Ureter (tissue), 1 donor: ENCODE measurements at places on chromosomes 16 and 17. TPM values are rescaled to one million over a fixed set of nuclear protein-coding genes. Genes with fewer than 3 reads are reported as not detected.
A peak's percentile ranks its signal among the peaks of the same experiment; 100 is the strongest.

- DNase-seq, result no peak
Observed at GRCh38 chr16:88818575-88818874, 6.8 kb upstream of the APRT start.

DNA sequence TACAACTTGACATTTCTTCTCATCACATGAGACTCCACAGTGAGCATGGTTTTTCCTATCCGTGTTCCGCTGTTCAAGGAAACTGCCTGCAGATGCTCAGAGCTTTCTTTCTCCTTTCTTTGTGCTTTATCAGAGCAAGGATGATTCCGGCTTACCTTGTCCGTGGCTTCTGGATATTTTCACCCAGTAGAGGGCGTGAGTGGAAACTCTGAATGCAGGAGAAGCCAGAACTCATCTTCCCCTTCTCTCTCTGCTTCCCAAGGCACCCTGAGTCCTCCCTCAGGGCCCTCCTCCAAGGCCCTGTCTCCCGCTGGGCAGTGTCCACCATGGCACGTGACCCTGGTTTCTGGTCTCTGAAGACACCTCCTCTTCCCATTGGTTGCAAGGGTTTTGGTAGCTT lies 721.1 kb upstream of the RBFOX1 start:
- no peak for DNase-seq

GRCh38 chr17:44734272-44734671 lies 24.5 kb upstream of the ADAM11 start:
- no peak for DNase-seq

DNA sequence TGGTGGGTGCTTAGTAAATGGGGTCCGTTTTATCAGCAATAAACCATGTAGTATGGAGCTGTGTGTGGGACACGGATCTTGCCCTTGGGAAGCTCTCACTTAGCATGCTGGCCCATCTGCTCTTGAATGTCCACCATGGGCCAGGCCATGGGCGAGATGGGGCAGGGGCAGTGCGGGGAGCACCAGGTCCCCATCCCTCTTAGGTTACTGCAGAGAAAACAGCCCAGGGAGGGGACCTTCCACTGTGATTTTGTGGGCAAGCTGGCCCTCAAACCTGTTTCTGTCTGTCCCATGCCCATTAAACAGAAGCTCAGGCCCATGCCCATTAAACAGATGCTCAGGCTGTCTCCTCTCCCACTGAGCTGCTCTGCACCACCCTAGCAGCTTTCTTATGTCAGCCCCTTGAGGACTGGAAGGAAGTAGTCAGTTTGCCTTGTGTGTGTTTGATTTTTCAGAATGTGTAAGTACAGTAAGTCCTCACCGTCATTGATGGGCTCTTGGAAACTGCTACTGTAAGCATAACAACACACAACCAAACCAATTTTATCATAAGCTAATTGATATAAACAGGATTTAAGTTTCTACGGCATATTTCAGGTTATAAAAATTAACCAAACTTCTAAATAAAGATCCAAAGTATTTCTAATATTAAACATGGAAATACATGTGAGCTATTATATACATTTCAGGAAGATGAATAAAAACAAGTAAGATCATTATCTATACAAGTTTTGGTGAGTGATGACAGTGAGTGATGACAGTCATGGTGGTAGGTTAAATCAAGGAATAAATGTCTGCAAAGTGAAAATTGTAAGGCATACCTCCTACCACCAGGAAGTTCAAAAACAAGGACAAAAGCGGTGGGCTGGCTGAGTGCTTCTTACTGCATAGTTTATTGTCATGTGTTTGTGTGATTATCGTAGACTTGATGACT lies 11.5 kb downstream of the MPRIP start:
- peak; percentile 32 for DNase-seq

GRCh38 chr16:86252596-86252995 lies 257.7 kb upstream of the FOXF1 start:
- DNase-seq, result no peak

GRCh38 chr17:78745407-78746088 lies 36.5 kb downstream of the CYTH1 start:
- no peak for DNase-seq

GRCh38 chr16:82452004-82452756 lies 174.6 kb upstream of the CDH13 start:
- no peak for DNase-seq

DNA sequence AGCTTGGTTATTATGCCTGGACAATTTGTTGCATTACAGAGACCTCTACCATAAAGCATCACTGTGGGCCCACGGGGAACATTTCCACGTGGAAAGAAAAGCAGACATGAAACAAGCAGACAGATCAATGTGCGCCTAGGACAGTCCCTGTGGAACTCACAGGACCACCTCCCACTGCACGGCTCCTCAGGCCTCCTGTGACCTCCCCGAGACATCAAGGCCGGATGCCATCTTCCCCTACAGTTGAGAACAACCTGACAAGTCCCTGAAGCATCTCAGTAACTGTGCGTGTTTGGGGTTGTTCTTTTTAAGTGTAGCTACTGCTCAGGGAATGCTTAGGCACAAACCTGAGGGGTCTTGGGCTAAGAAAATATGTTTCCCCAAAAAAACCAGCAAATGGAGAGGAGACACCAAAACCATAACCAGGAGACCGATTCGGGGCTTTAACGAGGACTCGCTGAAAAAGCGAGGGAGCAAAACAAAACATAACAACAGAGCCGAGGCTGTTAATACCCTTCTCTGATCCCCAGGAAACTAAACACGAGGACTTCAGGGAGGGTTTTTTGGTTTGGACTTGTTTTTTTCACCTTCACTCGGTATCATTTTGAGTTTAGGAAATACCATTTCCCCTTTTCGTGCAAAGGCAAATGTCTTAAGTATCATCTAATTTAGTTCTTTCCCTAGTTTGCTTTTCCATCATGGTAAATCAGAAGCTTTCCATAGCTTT lies 87.1 kb downstream of the CYTH1 start:
- DNase-seq, result no peak

DNA sequence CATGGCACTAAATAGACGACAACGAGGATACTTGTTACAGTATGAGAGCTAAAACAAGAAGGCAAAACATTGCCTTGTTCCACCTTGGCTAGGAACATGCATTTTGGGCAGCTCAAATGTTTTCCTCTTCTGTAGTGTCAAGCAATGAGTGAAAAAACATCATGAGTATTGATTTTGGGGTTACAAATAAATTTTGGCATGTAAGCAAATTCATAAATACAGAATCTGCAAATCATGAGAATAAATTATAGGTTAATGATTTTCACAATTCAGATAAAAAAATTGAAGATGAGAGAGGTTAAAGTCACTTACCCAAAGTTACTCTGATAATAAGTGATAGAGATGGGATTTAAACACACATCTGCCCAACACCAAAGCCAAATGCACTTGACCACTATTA lies 28.4 kb upstream of the NUFIP2 start:
- DNase-seq, result no peak

DNA sequence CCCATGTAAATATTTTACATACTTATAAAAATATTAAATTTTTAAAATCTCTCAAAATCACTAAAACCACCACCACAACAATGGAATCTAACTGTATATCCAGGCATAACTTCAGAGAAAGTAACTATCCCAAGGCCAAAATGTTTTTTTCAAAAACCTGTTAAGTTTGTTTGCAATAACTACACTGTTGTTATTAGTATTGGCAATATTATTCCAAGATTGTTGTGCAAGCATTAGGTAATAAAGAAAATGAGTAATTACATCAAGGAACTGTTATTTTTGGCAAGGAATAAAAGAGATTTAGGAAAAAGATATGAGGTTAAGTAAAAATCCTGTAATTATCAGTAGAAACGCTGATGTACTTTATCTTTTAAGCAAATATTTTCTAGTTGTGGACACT lies 3.4 kb upstream of the KRTAP4-12 start:
- no peak for DNase-seq

Gene KRT24
- total RNA-seq, result 0.52 TPM

Gene NGFR
- total RNA-seq, result 10.0 TPM

Gene KRTAP3-2
- total RNA-seq, result not detected

Gene TBC1D16
- 37.0 TPM for total RNA-seq

Gene ERN1
- total RNA-seq, result 49.2 TPM

Gene AATK
- 3.4 TPM for total RNA-seq

Gene KRTAP9-4
- not detected for total RNA-seq

Gene TSNAXIP1
- 2.5 TPM for total RNA-seq
